ENCODE measurements at places on chromosomes 5 and 9.

DNA sequence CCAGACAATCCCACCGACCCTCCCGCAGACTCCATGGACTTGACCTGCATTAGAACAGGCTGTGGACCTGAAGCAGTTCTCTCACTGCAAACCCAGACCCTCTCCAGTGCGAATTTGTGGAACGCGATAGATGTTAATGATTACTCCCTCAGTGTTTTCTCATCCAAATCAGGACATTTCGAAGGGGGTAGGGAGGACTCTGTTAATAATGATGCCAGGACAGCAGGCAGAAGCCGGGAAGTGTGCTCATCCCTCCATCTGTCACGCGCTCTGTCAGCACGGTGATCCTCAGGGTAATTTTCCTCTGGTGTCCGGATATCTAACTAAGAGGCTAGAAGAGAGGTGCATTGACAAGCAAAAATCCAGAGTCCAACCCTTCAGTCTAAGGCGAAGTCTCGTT is 18.8 kb downstream of the RAPGEF1 start:
- DNase-seq: no peak

GRCh38 chr9:91421971-91422757 is 1.5 kb downstream of the NFIL3 start:
- DNase-seq: no peak

DNA sequence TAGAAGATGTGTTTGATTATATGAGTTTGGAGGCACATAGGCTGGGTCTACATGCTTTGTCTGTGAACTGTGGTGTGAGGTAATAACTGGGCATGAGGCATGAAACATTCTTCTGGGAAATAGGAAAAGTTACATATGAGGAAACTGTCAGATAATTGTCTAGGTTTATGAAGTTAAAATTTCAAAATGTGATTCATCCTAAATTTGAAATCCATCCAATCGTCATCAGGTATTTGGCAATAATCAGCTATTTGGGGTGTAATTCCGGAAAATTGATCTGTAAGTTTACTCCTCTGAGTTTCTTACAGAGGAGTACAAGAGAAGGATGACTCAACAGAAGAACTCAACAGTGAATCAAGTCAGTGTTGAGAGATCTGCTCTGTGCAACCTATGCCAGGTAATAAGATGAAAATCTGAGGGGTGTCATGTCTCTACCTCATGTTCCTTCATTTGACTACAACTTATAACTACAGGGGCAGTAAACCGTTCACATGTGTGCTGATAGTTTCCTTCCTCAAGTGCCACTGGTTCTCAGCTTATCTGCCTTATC is 1171.6 kb upstream of the CDH18 start:
- no peak for DNase-seq

DNA sequence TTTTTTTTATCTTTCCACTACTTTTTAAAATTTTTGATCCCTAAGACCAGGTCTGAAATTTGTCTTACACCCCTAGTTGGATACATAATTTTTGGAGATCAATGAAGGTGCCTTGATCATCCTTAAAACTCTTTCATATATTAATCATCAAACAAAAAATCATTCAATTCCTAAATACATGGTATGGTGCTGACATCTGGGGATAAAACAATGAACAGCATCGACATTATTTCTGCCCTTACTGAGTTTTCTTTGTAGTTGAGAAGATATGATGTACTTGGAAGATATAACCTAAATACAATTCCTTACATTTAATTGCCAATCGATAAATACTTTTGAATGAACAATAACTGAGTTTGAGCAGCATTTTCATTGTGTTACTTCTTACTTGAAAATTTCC is 18.3 kb downstream of the SPINK9 start:
- no peak for DNase-seq

DNA sequence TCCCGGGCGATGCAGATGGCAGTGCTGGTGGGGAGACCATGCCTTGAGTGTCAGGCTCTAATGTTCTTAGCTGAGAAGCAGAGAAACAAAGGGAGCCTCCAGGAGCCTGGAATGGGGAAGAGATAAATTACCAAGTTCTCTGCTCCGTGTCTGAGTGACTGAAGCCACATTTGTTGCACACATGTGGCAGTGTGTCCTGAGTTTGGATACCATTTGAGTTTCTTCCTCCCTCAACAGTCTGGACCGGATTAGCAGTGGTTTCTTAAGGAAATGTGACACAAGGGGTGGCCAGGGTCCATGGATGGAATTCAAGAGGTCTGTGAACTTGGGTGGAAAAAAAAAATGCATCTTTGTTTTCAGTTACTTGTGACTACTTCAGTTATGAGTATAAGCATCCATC is 50.7 kb upstream of the GARNL3 start:
- no peak for DNase-seq

DNA sequence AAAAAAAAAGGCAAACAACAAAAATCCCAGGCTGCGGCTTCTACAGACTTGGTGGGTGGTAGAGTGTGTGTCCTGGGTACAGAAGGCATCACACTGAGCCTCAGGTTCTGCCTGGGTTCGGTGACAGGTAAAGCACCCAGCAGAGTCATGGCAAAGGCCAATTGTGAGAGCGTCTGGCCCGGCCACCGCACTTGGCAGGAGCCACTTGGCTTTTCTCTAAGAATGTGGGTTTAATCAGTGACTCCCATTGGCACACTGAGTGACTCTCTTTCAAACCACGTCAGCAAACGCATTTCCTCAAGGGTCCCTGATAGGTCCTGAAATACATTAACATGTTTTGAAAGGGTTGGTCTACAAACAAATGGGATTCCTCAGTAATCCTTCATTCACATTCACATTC is 17.0 kb downstream of the COL23A1 start:
- DNase-seq: no peak

DNA sequence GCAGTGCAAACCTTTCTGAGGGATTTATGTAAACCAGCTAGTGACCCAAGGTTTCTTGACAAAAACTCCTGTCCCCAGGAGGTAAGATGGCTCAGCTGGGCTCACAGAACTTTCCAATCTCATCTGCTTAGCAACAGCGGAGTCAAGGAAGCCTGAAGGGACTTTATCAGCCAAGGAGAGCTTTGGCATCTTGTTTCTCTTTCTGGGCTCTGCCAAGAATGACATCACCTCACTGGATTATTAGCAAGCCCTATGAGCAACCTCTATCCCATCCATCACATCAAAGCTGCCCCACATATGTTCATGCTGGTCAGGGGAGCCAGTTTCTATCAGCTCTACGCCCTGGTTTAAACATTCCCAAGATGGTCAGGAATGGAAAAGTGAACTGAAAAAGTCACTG is 461.3 kb downstream of the ENC1 start:
- DNase-seq: no peak

DNA sequence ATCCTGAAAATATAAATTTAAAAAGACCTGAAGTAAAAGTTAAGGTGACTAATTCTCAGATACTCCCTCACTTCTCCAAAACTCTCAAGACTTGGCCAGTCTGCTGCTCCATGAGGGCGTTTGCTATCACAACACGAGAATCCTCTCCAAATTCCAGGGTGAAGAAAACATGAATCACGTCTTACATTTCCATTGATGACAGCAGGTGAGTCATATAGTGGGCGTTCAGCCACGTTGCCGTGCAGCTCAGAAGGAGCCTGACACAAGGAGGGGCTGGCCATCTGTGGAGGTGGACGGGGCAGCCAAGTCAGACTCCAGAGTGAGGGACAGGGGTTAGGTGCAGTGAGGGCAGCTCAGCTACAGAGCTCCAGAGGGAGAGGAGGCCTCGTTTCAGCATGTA is 555.1 kb upstream of the ADAMTS16 start:
- DNase-seq: no peak

- DNase-seq: peak; percentile 5
Measured at GRCh38 chr5:65262096-65262495, 219.6 kb downstream of the ADAMTS6 start.

DNA sequence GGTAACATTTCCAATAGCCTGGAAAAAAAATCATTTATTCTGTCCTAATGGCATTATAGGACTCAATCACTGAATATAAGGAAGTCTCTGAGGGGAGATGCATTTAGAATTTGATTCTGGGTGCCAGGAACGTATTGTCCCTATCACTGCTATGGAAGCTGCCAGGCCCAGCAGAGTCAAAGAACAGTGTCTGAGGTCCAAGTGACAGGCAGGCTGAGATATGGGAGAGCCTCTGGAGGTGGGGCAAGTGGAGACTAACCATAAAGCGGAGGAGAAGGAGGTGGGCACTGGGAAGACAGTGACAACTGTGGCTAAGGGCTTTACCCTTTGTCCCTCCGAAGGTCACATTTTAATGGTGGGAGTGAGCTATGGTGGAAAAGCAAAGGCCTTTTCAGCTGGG is 505.5 kb downstream of the CTNND2 start:
- DNase-seq: no peak

- no peak for DNase-seq
Measured at GRCh38 chr5:89981878-89982773, 427.4 kb downstream of the CETN3 start.

DNA sequence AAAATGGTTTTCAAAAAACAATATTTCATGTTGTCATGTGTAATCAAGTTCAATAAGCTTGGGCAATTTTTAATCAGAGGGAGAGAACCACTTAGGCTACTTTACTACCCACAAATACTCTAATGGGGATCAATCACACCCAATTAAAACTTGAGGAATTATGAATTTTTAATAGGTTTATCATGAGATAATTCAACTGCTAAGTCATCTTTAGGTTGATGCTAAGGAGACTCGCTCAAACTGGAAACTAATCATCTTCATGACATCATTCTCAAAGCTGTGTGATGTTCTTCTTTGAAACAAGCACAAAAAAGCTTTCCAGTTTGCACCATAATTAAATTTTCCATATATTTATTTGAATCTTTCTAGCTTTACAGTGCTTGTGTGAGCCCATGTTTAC is 867.5 kb downstream of the MAT2B start:
- no peak for DNase-seq
